ENCODE measurements at places on chromosomes 3 and 15.

GRCh38 chr3:61832375-61833229, 271.2 kb downstream of the PTPRG start:
- no peak for DNase-seq

GRCh38 chr15:89072277-89072869, 15.9 kb upstream of the ABHD2 start:
- DNase-seq, result no peak

- no peak for DNase-seq
Measured at GRCh38 chr3:64759811-64760210, 72.0 kb upstream of the ADAMTS9 start.

DNA sequence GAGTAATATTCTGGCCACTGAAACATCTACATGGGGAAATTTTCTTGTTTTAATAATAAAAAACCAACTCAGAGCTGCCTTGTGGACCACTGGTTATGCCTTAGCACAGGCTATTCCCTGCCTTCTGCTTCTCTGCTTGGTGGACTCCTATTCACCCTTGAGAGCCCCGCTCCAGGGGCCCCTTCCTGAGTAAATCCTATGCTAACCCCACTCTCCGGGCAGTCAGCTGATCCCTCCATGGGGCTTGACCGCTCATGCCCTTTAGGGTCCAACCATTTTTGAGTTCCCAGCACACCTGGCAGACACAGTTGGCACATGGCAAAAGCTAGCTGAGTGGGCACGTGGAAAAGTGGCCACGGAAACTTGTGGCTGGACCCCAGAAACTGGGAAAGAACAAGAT, 38.2 kb downstream of the ATP2B2 start:
- no peak for DNase-seq

DNA sequence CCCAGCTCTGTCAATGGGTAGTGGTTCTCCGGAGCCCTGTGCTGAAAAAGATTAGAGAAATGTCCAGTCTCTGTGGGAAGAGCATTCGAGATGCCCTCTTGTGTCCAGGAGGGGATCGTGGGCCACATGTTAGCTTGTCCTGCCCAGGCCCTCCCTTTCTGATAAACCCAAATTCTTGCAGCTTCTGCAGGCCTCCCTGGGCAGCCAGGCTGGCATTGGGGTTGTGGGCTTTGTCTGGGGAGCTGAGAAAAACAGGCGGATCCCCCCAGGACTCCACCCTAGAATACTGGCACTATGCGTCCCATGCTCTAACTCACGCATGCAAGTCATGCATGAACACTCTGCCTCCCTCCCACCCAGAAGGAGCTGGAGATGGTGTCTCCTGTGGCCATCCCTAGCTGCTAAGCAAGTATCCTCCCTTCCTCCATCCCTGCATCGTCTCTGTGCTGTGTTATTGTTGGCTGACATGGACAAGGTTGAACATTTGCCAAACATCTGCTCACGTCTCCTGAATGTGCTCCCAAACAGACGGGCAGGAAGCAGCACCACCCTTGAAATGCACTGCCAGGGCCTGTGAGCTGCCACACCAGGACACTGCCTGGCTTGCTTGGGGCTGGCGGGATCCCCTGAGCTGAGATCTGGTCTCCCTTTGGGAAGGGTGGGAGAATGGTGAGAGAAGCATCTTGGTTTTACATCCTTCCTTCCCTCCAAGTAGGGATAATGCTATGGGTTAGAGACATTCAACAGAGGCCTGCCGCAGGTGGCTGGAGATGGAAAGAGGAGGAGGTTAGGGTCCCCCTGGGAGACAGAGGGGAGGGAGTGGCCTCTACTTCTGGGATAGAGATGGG, 26.5 kb downstream of the CFAP161 start:
- DNase-seq, result peak; percentile 52

- no peak for DNase-seq
Measured at GRCh38 chr15:28959326-28959725, 73.6 kb downstream of the APBA2 start.

- DNase-seq, result no peak
Measured at GRCh38 chr3:134608771-134609435, 41.9 kb downstream of the KY start.

DNA sequence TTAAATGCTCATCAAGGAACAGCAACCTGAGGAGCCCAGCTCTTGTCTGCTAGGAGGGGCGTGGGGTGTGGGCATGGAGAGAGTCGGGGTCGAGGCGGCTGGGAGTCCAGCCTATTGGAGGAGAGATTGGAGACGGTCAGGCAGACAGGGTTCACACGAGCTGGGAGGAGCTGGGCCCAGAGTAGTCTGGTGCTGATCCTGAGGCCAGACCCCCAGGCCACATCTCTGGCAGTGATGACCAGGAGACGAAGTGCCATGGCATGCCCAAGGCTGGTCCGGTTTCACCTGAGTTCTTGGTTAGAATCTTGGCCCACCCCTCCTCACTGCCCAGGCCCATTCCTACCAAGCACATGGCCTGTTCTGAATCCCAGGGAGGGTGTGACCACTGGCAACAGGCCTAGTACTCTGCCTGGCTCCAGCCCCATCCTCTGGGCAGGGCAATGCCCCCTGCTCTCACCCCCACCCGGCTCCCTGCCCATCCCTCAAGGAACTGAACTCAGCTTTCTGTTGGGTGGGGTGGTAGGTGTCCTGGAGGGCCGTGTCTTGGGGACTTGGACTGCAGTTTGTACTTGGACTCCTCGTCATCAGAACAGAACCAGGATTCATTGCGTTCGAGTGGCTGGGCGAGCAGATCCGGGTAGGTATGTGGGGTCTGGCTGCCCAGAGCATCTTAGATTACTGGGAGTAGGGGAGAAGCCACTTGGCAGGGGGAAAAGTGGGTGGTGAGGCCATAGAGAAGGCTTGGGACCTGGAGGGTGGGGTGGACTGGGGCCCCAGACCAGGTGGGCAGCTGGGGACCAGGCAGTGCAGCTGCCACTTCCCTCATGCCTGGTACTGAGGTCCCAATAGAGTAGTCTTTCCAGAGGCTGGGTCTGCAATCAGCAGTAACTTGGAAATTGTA, 20.8 kb downstream of the SLC28A1 start:
- no peak for DNase-seq

DNA sequence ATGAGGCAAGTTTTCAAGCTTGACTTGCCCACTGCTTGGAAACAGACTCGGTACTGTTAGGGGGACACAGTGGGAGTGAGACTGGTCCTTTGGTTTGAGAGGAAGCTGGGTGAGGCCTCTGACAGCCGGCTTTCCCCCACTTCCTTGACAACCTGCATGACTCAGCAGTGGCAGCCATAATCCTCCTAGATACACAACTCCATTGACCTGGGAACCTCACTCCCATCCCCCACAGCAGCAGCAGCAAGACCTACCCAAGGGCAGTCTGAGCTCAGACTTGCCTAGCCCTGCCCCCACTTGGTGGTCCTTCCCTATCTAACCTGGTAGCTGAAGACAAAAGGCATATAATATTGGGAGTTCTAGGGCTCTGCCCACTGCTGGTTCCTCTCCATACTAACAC, 1043.5 kb upstream of the ALCAM start:
- no peak for DNase-seq

- no peak for DNase-seq
Measured at GRCh38 chr3:134251731-134252391, 1.2 kb upstream of the RYK start.

DNA sequence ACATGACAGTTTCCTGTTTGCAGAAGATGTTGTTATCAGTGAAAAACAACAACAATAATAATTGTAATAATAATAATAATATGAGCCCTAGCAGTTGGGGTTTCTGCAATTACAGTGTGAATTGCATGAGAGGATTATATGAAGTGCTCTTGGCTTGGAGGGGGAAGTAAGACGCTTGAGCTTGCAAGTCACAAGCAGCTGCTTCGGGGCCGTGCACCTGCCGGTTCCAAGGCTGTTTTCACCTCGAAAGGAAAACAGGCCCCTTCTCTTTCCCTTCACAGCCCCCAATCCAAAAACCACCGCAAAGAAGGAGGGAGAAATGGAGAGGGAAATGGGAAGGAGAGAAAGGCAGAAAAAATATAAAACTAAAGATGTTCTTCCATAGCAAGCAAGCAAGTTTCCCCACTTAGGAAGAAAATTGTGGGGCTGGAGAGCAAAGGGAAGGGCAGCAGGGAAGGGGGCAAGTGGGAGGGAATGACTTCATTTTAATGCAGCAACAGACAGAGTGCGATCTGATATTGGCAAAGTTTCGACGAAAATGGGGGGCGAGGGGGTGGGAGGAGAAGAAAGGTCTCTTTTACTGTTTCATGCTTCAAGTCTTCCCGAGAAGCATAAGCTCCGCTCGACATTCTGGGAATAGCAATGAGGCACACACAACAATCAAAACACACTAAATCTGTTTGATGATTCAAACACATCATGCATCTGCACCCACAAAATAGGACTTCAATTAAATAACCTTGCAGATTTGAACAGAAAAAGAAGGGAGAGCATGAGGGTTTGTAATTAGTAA, 284.2 kb upstream of the ATP11B start:
- no peak for DNase-seq

GRCh38 chr3:50674349-50675178, at the start of gene DOCK3:
Gene DOCK3 (plus strand): TSS chr3:50674927. CDS start chr3:50675264, 337 bp downstream.
- DNase-seq, result peak; percentile 52

DNA sequence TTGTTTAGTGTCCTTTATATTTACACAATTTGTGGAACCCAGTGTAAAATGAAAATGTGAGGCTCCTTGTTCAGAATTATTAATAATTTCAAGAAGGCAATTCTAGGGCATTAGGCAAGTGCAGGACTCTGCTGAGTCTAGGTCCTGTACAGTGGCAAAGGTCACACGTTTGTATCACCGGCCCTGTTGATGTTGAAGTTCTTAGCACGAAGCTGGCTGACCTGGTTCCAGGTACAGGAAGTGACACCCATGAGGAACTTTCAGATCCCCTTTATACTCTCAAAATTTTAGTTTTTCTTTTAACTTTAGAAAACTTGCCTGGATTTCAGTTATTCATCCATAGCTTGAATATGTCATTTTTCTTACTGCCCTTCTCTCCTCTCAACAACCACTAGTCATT, 349.4 kb downstream of the CNTN6 start:
- no peak for DNase-seq

DNA sequence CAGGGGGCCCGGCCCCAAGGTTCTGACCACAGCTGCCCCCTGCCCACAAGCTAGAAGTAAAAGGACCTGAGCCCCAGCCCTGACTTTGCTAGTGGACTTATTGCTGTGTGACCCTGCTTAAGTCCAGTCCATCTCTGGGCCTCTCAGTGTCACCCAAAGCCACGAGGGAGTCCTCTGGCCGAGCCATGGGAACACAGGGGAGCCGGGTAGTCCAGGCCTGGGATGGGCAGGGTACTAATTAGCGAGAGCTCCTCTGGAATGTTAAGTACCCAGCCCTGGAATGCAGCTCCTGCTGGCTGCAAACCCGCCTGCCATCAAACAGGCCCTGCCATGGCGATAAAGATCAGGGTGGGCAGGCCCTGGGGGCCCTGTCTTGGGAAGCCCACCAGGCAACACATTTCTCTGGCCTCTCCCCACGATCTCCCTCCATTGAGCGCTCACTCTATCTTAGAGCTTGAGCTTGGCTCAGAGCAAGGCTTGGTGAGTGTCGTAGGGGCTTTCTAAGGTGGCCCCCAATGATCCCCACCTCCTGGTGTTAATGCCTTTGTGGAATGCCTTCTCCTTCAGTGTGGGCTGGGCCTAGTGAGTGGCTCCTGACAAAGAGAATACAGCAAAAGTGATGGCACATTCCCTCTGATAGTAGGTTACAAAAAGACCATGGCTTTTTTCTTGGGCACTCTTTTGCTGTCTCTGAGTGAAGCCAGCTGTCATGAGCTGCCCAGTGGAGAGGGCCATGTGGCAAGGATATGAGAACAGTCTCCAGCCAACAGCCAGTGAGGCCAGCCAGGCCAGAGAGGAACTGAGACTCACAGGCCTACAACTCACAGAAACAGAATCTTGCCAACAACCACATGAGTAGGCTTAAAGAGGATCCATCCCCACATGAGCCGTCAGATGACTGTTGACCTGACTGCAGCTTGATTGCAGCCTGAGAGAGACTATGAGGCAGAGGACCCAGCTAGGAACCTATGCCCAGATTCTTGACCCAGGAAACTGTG, 133.1 kb downstream of the SMAD6 start:
- no peak for DNase-seq

GRCh38 chr3:152388631-152389030, 119.9 kb downstream of the MBNL1 start:
- DNase-seq, result no peak

DNA sequence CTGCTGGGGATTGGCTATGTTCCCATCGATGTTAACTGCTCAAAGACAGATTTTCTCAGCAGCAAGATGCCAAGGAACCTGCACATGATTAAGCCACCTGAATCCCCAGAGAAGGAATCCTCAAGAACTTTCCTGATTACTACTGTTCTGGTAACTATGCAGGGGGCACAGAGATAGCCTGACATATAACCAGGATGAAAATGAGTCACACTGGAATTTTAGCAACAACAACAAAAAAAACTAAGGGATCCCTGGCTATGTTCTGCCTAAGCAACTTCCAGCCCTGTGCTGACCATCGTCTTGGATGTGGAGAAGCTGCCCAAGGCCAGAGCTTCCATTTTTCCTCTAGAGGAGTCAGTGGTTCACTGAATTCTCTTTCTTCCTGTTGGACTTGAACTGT, 13.8 kb downstream of the RIOX2 start:
- no peak for DNase-seq

DNA sequence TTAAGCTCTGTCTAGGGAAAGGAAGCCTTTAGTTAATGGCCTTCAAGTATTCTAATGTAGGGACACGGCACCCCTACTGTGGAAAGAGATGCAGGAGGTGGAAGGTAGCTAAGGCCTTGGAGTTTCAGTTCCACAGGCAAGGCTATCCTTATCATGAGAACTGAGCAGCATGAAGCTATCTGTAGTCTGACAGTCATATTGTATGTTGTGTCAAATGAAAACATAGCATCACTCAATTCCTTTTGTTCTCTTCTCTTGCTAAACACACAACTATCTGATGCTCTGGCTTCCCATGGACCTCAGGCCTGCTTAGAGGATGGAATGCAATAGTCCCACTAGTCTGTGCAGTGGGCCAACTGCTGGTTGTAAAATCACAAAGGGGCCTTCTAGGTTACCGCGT, 380.9 kb downstream of the FHIT start:
- DNase-seq, result no peak

- no peak for DNase-seq
Measured at GRCh38 chr15:77094397-77095030, 23.6 kb upstream of the TSPAN3 start.

DNA sequence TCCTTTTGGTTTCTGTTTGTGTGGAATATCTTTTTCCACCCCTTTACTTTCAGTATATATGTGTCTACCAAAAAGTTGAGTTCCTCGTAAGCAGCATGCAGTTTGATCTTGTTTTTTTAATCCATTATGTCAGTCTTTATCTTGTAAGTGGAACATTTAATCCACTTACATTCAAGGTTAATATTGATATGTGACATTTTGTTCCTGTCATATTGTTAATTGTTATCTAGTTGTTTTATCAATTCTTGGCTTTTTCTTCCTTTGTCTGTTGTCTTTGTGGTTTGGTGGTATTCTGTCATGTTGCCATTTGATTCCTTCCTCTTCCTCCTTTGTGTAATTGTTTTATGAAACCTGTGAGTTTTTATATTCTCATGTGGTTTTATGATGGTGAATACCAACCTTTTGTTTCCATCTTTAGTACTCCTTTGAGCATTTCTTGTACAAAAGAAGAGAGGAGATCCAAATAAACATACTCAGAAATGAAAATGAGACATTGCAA, 43.4 kb upstream of the XCR1 start:
- DNase-seq, result no peak

Measured in mucosa of gallbladder (tissue), 1 donor.